ENCODE measurements at places on chromosomes 12 and 14.

GRCh38 chr14:69323999-69324282, 64.0 kb downstream of the GALNT16 start:
- no peak for DNase-seq

DNA sequence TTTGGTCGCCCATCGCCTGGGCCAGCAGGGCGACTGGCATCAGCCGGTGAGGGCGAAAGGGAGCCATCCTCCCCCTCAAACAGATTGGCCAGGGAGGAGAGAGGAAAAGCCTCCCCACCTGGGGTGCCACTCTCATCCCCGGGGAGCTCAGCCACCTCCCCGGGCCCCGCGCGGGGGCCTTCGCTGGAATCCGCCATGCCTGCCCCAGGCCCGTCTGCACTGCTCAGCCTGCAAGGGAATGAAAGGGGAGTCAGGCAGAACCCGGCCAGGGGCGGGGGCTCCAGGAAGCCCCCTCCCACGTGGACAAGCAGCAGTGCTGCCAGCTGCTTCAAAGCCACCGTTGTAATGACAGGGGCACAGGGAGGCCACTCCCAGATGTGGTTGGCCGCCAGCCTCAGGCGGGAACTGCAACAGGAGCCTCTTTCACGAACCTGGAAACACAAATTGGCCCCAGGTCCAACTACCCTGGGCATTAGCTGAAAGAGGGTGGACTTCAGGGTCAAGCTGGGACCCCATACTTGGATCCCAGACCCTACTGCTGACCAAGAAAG, 18.5 kb downstream of the TRPV4 start:
- DNase-seq: no peak

DNA sequence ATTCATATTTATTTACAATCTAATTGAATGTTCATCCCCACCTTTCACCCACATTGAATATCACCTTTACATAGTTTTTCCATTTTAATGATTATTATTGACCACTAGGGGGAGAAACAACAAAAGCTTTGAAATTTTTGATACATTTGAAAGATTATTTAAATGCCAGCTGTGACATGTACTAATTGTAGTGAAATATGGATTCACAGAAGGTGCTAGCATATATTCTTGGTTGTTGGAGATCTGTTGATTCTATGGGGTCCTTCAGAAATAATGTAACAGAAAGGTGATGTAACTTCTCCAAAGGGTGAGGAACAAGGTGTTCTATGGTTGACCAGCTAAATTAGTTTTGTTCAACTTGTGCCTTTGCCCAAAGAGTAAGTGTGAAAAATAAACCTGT, 22.4 kb upstream of the GPR33 start:
- DNase-seq: peak; percentile 32

DNA sequence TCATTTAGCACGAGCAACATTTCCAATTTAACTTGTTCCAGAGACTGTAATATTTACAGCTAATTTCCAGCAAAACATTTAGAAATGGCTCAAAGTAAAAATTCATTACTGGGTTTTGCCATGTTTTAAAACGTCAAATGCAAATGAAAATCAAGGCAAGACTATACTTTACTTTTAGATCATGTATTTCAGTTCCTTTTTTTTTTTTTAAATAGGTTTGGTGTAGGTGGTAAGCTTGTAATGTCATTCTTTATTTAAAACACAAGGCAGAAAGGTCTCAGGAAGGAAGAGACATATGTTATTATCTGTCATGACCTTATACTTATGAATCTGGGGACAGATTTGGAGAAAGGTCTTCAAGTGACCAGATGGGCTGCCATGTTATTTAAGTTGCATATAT, 54.1 kb downstream of the GRIP1 start:
- no peak for DNase-seq

- no peak for DNase-seq
Measured at GRCh38 chr12:105352940-105353635, 22.6 kb downstream of the C12orf75 start.

- DNase-seq: no peak
Measured at GRCh38 chr14:74871819-74872218, 4.1 kb downstream of the PROX2 start.

GRCh38 chr14:94341656-94342333, 18.7 kb upstream of the SERPINA6 start:
- DNase-seq: no peak

GRCh38 chr12:25712169-25712568, 159.1 kb upstream of the LMNTD1 start:
- DNase-seq: no peak

DNA sequence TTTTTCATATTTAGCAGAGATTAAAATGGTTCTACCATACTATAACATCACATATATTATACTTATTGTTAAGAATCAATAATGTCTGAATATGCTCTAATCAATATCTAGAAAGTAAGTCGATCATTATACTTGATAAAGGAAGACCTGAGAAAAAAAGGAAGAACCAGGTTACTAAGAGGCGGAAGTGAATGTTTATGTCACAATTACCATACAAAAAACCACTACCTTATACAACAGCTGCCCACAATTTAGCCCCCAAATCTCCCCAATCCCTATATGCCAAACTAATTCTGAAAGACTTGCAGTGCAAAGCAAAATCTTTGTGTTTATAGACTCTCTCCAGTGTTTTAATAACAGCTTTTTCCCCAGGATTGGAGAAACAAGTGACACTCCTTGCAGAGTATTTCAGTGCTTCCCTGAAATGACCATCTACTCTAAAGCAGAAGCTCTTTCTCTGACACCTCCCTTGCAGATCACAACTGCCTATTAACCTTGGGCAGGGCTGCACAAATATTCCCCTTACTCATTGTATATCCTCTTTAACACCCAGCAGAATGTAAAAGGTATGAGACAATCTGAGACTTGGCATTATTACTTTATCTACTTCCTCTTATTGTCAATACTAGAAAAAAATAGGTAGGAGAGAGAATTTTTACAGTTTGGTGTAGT, 12.7 kb upstream of the SLC2A3 start:
- DNase-seq: no peak

GRCh38 chr14:76922584-76922983, 96.4 kb downstream of the LRRC74A start:
- DNase-seq: no peak

DNA sequence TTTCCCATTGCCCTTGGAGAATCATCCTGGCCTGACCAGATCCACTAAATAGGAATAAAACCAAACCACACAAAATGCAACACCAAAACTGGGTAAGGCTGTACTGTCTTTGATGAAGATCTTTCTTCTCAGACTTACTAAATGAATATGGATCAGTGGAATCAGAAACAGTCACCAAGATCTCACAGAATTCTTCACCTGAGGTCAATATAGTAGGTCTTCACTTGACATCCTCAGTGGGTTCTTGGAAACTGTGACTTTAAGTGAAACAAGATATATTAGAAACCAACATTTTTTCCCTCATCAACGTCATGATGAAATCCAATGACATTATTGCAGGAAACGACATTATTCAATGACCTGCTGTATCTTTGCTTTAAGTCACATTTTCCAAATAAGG, 526.2 kb downstream of the FUT8 start:
- DNase-seq: no peak

- DNase-seq: no peak
Measured at GRCh38 chr12:592024-592505, 71.2 kb downstream of the NINJ2 start.

GRCh38 chr12:19755136-19755535, 315.8 kb downstream of the AEBP2 start:
- DNase-seq: no peak

DNA sequence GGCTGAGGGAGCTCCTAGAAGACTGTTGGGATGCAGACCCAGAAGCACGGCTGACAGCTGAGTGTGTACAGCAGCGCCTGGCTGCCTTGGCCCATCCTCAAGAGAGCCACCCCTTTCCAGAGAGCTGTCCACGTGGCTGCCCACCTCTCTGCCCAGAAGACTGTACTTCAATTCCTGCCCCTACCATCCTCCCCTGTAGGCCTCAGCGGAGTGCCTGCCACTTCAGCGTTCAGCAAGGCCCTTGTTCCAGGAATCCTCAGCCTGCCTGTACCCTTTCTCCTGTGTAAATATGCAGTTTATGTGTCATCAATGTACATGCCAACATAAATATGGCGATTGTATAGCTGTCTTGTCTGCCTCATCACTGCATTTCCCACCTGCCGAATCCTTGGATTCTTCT, 7.5 kb downstream of the AMHR2 start:
- DNase-seq: no peak

- DNase-seq: no peak
Measured at GRCh38 chr14:54349713-54350112, 47.1 kb upstream of the CDKN3 start.

DNA sequence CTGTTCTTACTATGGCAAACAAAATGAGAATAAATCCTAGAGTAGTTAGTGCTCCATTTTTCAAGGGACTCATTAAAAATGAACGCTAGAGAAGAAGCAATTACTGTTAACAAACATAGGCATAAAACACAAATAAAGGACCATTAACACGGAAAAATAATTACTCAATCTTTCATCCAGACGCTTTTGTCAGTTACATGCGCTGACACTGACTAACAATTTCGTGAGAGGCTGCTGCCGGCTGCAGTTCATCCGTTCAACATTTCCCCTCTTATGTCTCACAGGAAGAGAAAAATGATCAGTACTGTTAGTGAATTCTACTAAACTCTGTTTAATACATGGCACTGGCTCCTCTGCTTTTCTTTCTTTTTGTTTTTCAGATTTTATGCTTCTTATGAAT, 472.7 kb upstream of the FLRT2 start:
- peak; percentile 60 for DNase-seq

DNA sequence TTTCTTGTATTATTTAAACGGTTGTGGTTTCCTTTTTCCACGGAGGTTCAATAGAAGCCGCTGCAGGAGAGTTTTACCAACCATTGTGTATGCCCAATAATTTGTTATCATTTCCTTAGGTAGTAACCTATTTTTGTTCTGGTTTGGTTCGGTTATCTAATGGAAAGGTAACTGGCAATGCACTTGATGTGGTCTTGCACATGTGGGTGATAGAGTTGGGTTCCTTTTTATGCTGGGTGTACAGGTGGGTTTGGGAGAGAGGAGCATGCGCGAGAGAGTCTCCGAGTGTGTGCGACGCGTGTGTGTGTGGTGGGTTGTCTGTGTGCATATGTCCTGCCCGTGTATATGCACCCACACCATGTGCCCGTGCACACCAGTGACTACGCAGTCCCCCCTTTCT, 102.7 kb upstream of the FKBP4 start:
- no peak for DNase-seq

- DNase-seq: no peak
Measured at GRCh38 chr12:64044191-64044590, 177.9 kb downstream of the KICS2 start.

DNA sequence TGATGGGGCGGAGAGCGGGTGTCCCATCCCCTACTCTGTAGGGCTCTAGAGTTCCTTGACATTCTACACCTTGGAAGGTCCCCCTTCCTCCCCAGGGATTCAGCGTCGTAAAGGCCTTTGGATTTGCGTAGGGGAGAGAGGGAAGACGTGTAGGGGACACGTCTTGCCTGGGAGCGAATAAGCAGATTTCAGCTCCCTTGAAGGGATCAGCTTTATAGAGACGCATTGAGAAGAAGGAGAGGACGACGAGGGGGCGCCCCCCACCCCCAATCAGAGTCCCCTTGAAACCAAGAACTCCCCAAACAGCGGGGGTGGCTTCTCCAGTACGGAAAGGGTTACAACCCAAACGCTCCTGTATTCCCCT, 324 bp downstream of the CALCOCO1 start:
- no peak for DNase-seq

GRCh38 chr14:92955381-92955780, 32.4 kb downstream of the CHGA start:
- DNase-seq: no peak

- no peak for DNase-seq
Measured at GRCh38 chr12:131001493-131001892, 47.8 kb downstream of the ADGRD1 start.

DNA sequence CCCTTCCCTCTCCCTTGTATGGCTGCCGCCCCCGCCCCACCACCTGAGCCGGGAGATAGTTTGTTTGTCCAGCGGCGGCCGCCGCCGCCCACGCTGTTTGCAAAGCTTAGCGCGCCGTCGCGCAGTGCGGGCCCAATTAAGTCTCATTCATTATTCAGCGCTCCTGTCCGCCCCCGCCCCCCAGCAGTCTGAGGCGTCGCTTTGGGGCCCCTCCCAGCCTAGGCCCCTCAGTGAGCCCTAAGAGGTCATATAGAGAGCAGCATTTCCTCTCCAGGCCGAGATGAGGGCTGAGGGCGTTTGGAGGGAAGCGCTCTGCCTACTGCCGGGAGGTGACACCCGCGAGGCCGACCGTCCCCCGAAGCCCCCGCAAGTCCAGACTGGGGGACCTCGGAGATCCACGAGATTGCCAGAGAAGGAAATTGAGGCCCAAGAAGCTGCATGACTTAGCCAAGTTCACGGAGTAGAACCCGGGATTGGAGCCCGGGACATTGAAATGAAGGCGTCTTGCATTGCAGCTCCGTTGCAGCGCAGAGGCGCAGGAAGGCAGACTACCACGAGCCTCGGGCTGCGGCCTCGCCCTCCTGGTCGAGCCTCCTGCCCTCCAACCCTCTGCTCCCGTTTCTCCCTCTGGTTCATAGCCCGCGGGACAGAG, at the start of gene DNAJC22:
TSS of gene DNAJC22 (plus strand) at position 230 of the 652 bp plus-strand sequence. CDS start 1,985 bp downstream, outside the sequence.
- no peak for DNase-seq

- DNase-seq: peak; percentile 1
Measured at GRCh38 chr12:38775457-38775856, 129.9 kb downstream of the CPNE8 start.

DNA sequence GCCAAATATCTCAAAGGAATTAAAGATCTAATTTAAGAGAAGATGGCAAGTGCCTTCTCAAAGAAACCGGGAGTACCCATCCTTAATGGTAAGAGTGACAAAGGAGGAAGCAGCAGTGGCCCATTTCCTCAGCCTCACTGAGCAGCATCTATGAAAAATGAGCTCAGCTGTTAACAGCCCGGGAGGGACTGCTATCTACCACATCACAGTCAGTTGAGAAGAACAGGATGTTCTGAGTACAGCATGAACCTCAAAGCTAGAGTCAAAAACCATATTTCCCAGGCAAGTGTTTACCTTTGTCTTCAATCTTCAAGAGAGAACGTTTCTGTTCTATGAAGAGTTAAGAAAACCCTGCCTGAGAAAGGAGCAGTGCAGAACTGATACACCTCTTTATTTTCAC, 115.0 kb downstream of the BTG1 start:
- peak; percentile 28 for DNase-seq

DNA sequence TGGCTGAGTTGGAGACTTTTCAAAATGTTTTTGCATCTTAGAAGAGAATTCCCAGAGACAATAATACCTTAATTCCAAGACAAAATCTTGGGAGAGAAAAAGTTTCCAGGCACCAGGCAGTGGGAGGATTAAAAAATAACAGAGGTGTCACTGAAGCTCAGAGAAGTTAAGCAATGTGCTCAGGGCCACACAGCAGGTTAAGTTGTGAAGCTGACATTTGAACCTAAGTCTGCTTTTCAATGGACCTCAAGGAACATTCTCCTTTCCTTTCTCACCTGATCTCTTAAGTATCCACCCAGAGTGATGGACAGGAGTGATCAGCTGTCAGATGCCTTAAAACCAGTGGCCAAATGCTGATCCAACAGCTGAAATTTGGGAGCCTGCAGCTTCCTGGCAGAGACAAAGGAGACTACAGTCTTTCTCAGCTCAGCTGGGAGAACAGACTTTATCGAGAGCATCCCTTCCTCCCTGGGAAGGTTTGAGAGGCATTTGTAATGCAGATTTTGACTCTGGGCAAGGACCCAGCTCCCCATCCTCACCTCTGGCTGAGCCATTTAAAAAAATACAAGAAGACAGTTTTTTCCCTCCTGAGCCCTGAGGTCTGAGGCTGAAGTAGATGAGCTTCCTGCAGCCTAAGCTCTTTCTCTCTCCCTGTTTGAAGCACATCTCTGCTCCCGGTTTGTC, 174.9 kb upstream of the RPH3A start:
- no peak for DNase-seq

- DNase-seq: no peak
Measured at GRCh38 chr12:49388682-49389386, 21.6 kb downstream of the SPATS2 start.

Measured in HCEC 1CT (cell line).